ENCODE measurements at places on chromosomes 2 and 18.

- no peak for DNase-seq
Observed at GRCh38 chr2:156901373-156902031, 356.0 kb upstream of the GALNT5 start.

DNA sequence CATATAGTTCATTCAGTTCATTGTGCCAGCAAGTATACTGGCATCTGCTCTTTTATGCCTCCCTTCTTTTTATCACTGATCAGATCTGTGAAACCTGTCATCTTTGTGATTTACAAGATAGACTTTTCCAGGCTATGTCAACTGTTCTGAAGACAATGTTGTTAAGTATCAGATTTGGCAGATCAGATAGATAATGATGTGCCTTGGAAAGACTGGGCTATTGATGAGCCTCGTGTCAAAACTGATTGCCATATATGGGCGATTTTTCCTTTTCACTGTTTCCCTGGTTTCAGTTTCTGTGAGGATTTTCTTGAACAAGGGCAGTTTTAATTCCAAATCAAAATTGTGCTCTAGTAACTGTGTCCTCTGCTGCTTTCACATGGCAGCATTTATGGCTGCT, 26.6 kb downstream of the INSIG2 start:
- no peak for DNase-seq

DNA sequence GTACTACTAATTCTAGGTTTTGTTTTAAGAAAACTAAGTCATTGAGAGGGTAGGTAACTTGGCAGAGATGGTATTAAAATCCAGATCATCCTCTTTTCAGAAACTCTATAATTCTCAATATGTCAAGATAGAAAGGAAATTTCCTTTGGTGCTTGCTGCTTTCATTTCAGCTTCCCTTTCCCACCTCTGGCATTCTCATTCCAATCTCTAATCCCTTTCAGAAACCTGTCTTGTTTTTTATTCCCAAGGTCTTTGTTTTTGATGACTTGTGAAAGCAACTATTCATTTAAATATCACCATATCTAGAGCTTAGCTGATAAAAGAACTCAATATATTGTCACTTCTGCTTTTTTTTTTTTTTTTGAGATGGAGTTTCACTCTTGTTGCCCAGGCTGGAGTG, 242.8 kb upstream of the LRRTM1 start:
- DNase-seq: no peak

- DNase-seq: no peak
Observed at GRCh38 chr18:37720663-37721062, 155.1 kb upstream of the CELF4 start.

DNA sequence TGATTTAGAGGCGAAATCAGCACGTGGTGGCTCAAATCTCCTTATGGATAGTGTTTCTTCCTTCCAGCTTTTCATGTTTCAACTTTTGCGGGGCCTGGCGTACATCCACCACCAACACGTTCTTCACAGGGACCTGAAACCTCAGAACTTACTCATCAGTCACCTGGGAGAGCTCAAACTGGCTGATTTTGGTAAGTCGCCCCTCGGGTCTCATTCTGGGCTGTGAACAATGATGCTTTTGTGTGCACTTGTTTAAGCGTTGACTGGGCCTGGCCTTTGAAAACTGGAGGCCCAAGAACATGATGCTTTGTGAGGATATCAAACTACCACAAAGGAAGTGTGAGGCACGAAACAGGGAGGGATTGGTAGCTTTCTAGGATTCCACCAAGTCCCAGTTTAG, 27.4 kb downstream of the CDK15 start:
- no peak for DNase-seq

GRCh38 chr2:61967262-61967661, 61.8 kb downstream of the COMMD1 start:
- no peak for DNase-seq

GRCh38 chr2:192195548-192196418, 1.1 kb upstream of the TMEFF2 start:
- peak; percentile 14 for DNase-seq

All from heart right ventricle (tissue), 16 donors.